ENCODE measurements at places on chromosomes 7 and 10.
A peak's percentile ranks its signal among the peaks of the same experiment; 100 is the strongest.

- H3K4me1 ChIP-seq, result no peaks in the 10 kb centered on the region
- DNase-seq, result peak; percentile 37
- H3K4me3 ChIP-seq, result no peak overlapping the region
- no peaks in the 10 kb centered on the region for H3K36me3 ChIP-seq
These were observed 70.4 kb upstream of the APBB1IP start for GRCh38 chr10:26367771-26368170.

DNA sequence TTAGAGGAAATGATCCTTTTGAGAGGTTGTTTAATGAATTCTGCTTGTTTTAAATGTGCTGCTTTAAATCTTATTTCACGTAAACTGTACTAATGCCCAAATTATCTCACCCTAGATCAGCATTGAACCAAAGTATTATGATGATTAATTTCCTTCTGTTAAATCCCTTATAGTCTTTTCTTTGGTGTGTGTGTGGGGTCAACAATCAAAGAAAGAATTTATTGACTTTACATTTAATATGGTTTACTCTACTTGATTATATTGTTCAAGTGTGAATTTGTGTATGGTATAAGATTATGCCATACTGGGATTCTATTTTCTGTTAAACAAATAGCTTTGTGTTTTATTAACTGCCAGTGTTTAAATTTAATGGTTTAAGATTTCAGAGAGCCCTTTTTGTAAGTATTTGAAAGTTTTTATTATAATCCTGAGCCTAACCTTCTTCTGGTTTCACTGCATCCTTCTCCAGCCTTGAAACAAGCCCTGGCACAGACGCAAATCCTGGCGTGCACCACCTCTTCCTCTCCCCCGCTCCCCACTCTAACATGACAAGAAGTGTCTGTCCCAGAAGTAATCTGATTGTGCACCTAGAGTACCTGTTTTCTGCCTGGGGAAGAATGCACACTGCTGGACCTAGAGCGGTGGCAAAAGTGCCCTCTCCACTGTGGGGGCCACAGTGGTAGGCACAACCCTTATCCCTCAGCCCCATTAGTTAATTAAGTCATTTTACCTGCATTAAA, 70.6 kb downstream of the KAT6B start:
- H3K27me3 ChIP-seq, result no peaks in the 10 kb centered on the region
- H3K4me3 ChIP-seq, result no peak overlapping the region
- no peak for DNase-seq
- H3K4me1 ChIP-seq, result no peaks in the 10 kb centered on the region
- H3K27ac ChIP-seq, result no peak overlapping the region

DNA sequence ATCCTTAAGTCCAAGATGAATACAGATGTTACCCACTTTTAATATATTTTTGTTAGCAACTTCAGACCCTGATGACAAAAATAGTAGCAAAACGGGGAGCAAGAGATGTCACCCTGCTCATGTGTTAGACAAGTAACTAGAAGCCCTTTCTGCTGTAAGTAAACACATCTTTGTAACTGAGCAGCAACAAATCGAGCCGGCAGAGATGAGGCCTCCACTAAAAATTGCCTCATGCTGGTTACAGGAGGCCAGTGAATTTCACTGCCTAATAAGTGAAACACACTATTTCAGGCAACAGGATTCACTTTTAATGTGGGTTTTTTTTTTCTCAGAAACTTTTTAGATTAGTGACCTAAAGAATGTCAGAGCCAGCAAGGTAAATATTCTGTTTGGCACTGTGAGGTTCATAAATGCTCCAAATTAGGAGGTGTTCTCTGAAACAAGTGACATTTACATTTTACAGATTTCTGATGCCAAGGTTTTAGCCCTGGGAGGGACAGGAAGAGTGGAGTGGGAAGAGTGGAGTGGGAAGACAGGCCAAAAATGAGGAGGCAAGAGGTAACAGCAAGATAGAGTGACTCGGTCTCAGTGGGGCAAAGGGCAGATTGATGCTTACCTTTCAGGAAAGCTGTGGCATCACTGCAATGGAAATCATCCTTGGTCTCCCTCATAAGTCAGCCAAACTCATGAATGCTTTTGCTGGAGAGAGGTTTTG, 53.6 kb upstream of the LRRC17 start:
- H3K36me3 ChIP-seq, result no peaks in the 10 kb centered on the region
- no peaks in the 10 kb centered on the region for H3K27me3 ChIP-seq
- no peak for DNase-seq

DNA sequence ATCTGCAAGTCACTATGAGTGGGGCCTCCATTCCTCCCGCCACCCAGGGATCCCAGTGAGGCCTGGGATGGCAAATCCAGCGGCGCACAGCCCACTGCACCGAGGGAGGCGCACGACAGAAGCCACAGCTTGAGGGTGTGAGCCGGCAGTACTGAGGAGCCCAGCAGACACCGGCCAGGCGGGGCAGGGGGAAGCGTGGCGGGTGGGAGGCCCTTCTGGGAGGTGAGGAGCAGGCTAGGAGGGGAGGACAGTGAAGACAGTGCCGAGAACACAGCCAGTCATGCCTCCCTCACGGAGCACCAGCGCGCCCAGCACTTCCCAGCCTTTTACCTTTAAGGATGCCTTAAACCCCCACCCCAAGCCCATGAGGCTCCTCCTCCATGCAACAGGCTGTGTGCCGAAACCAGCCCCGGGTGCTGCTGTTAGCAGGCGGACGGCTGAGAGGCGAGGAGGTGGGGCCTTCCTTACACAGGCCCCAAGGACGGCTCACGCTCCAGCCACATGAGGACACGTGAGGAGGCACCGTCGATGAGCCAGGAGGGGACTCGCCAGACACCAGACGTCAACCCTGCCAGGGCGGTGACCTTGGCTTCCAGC, 258.5 kb downstream of the PTPRN2 start:
- no peak overlapping the region for H3K27ac ChIP-seq
- H3K4me3 ChIP-seq, result no peak overlapping the region
- H3K36me3 ChIP-seq, result no peaks in the 10 kb centered on the region
- no peaks in the 10 kb centered on the region for H3K4me1 ChIP-seq

DNA sequence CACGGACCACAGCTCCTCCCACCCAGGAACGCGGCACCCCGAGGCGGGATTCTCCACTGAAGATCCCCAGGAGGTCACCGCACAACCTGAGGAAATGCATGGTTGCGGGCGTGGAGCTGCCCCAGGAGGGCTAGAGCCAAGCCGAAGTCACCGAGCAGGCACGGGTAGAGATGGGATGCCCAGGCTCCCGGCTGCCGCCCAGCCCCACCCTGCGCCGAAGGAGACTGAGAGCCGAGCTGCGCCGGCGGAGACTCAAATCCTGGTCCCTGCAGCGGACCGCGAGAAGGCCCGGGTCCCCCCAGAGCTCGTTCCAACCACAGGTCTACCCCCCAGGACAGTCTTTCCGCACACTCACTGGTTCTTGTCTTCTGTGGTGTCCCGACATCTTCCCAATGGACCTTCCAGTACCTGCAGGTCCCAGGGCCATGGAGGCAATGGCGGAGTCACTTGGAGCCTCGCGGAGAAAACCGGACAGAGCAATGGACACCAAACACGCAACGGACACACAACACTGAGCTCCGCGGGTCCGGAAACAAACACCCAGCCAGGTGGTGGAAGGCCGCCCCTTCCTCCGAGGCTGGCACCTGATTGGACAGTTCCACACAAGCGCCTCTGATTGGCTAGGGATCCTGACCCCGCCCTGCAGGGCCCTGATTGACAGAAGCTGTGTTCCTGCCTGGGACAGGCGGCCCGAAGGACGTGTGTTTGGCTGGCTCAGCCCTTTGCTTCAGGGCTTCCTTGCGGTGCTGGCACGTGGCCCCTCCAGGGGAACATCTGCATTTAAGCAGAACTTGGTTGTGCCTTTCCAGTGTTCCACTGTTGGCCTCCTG, 331.9 kb upstream of the NUPR2 start:
- H3K4me1 ChIP-seq, result no peaks in the 10 kb centered on the region
- H3K27me3 ChIP-seq, result no peaks in the 10 kb centered on the region
- H3K27ac ChIP-seq, result no peak overlapping the region
- no peaks in the 10 kb centered on the region for H3K36me3 ChIP-seq
- DNase-seq, result no peak

- no peaks in the 10 kb centered on the region for H3K4me1 ChIP-seq
- DNase-seq, result no peak
- no peak overlapping the region for H3K4me3 ChIP-seq
- H3K27ac ChIP-seq, result no peak overlapping the region
These were observed 402.6 kb upstream of the MKI67 start for GRCh38 chr10:128528781-128529180.

GRCh38 chr7:25359471-25360059, 131.3 kb upstream of the NPVF start:
- peak; percentile 56 for DNase-seq
- H3K36me3 ChIP-seq, result no peaks in the 10 kb centered on the region
- no peaks in the 10 kb centered on the region for H3K27me3 ChIP-seq
- no peak overlapping the region for H3K4me3 ChIP-seq
- H3K4me1 ChIP-seq, result no peaks in the 10 kb centered on the region
- no peak overlapping the region for H3K27ac ChIP-seq

GRCh38 chr10:67788028-67788886, 49.7 kb downstream of the DNAJC12 start:
- H3K4me1 ChIP-seq, result peaks cover 5% of the 10 kb centered on the region
- no peak overlapping the region for H3K4me3 ChIP-seq
- H3K27ac ChIP-seq, result no peak overlapping the region
- DNase-seq, result peak; percentile 44

DNA sequence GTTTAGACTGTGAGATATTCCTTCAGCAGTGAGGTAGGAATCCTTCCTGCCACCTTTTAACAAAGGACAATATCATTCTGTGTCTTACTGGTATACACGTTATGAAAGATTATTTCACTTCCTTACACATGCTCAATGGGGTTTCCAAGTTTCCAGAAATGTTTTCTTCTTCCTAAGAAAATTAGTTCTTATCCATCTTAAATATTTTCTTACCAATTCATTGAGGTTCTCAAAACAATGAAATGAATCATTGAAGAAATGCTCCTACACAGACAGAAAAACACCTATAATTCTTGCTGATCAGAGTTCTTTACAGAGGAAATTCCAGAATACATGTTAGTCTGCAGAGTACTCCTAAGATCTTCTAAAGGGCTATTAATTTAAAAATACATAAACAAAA, 51.4 kb upstream of the SEC61G start:
- no peak for DNase-seq
- no peak overlapping the region for H3K27ac ChIP-seq
- H3K27me3 ChIP-seq, result peaks cover 3% of the 10 kb centered on the region
- H3K4me1 ChIP-seq, result no peaks in the 10 kb centered on the region
